ENCODE measurements at places on chromosomes 7 and 10.

- no peak for DNase-seq
These were observed 14.1 kb downstream of the ESYT2 start for GRCh38 chr7:158815083-158815799.

DNA sequence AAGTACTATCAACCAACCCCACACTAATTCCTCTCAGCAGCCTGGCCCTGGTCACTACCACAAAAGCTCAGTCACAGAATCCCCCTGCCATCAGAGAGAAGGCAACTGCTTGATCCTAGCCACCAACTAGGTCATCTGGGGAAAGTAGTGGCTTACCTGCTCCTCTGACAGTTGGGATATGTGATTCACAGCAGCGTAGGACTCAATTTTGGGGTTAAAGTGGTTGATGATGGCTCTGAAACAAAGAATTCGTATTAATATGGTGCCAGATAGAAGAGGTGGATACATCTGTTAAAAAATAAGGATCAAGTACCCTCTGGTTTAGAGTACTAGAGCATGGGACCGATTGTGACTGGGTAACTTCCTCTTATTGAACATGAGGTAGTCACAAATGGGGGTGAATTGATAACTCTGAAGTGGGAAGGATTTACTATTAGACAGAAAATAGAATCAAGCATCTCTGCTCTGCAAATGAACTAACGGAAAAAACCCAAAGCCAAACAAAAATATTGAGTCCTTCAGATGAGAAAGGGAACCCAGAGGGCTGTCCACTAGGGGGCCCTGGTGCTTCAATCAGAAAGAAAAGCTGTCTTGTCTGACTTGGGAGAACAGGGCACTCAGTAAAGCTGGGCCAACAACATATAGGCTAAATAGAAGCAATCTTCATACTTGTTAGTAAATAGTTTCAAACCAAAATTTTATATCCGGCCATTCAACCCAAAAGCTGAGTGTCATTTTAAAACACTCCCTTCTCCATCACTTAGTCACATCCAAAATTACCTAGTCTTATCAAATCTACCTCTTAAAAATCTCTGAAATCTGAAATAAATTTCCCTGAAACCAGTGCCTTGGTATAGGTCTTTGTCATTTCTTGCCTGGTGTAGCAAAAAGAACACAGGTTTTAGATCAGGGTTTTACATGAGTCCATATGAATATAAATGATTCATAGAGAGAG lies 45.9 kb upstream of the KCNIP2 start:
- peak; percentile 72 for DNase-seq

DNA sequence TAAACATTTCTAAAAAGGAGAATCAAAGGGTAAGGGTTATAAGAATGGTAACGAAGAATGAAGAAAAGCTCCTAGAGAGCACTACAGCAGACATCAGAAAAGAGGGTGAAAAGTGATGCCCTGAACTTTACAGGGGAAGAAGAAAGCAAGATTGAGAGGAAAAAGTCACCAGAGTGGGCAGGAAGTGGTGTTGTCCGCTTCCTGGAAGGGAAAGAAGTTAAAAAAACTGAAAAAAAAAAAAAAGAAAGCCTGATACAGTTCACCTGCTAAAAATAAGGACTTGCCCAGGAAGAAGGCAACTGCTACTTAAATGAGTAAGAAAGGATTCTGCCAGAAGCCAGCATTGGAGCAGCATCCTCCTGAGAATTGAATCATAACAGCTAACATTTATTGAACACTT lies 330.1 kb upstream of the PHF14 start:
- peak; percentile 21 for DNase-seq

DNA sequence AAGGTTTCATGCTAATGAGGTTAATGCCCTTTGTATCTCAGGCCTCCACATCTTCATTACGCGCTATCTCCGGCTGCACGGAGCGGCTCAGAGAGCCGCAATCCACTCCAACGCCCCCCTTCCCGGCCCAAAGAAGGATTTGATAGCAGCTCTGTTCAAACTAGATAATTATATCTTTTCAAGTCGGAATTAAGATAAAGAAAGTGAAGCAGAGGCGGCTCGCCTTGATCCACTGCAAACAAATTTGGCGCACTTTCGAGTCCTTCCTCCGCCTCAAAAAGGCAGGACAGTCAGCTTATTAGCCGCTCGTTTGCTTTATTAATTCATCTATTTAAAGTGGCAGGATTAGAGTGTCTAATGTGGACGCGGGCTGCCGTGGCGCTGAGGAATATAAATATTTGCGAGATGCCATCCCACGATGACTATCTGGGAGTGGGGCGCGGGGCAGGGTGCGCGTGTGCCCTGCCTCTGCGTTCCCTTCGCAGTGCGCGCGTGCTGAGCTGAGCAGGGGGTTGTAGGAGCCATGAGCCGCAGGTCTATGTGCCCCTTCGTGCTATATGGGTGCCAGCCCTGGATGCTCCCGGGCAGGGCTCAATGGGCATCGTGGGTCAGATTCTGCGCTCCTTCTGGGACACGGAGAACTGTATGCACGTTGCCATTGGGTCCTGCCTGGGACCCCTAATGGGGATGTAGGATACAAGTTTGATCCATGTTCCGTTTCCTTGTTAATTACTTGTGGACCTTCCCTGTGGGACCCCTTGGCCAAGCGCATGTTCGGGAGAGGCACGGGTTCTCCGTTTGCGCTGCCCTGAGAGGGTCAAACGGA lies 9.0 kb downstream of the EMX2 start:
- DNase-seq: no peak

DNA sequence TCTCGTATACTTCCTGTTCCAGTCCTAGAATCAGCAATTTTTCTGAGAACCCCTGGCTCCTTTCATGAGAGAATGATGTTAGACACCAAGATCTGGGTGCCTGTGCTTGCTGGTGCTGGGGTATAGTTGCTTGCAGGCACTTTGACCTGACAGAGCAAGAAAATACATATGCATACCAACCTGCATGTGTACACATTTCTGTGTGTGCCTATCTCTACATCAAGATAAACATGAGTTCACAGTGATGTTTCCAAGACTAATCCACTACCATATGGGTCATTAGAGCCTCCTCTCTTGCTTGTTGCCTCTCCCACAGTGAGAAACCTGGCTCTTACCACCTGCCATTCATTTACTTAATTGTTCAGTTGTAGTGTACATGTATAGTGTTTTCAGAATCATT lies 229.1 kb upstream of the IGFBP3 start:
- DNase-seq: no peak

DNA sequence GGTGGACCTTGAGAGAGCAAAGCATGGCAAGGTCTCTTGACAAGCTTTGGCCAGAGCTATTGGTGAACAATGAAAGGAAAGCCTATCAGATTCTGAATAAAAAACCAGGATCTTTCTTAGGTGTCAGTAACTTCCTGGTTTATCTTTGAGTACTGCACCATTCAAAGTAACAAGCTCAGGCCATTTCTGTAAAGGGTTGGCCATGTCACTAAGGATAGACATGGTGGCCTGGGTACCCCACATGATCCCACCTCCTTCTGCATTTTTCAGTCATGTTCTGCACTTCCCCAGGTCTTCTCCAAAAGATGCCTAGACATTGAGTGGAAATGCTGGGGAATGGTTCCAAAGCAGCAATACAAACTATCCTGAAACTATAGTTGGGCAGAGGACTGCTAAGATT lies 242.0 kb downstream of the ARHGAP12 start:
- no peak for DNase-seq

DNA sequence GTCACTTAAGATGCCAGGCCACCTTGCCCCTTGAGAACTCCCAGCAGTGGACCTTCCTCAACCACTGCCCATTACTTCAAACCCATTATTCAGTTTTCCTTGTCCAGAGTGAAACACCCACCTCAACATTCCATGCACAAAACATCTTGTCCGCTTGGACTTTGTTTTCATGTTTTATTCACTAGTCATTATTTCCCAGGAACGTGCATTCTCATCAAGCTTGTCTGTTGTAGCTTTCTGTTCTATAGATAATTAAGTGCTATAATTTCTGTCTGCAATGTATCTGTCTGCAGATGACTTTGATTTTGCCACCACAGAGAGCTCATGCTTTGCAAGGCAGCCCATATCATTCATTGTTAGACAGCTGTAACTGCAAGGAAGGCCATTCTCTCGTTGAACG lies 117.4 kb downstream of the RAB18 start:
- DNase-seq: no peak

DNA sequence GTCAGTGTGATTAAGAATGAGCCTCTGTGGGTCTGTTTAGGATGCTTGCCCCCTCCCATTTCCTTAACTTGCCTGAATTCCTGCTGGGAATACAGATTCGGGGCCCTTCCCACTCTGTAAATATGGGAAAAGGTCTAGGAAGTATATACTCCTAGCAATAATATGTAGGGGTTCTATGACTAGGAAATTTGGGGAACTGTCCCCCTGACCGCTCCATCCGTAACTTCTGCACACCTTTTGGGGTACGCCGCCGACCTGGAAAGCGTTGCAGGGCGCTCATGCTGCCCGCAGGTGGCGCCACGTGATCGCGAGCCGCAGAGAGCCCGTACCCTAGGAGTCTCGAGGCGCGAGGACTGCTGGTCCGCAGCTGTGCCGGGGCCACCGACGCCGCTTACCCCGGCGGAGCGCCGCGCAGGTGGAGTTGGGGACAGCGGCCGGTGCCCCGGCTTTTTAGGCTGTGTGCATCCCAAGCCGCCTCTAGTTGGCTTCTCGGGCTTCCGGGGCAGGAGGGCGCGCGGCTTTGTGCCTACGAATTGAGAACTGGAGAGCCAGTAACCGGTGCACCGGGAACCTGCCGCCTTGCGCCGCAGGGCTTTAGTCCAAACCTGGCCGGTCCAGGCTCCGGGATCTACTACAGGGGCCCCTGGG lies 656 bp upstream of the CNNM2 start:
- DNase-seq: peak; percentile 86

GRCh38 chr7:2670171-2670570 lies 17.8 kb upstream of the AMZ1 start:
- no peak for DNase-seq

GRCh38 chr10:30589441-30589840 lies 40.1 kb downstream of the LYZL2 start:
- no peak for DNase-seq

DNA sequence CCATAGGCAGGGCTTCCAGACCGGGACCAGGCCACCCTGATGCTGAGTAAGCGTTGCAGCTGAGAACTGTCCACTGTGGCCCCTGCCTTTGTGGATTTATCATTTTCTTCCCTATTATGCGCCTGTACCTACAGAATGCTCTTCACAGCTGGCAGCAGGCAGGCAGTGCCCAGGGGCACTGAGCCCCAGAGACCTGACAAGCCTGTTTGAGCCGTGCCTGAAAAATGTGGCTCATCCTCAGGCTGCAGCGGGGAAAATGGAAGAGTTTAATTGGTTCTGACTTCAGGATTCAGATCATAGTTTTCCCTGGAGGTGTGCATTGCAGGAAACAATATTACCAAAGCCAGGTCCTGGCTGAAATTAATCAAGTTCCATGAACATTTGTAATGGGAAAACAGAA lies 200.2 kb downstream of the ZNF438 start:
- no peak for DNase-seq

DNA sequence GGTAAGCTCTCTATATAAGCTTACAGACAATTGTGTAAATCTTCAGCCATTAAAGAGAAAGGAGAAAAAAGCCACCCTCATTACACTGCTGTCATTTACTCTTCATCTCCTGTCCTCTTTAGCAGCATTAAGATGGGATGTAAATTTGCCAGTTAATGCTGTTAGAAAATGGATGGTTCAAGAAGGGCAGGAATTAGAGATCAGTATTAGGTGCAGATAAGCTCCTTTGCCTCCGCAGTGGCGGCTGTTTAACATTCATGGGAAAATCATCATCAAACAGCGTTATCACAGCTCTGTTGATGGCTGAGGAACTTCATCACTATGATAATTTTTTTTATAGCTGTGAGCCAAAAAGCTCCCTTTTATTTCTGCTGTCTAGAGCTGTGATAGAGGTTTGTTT lies 61.8 kb upstream of the FAM204A start:
- no peak for DNase-seq

DNA sequence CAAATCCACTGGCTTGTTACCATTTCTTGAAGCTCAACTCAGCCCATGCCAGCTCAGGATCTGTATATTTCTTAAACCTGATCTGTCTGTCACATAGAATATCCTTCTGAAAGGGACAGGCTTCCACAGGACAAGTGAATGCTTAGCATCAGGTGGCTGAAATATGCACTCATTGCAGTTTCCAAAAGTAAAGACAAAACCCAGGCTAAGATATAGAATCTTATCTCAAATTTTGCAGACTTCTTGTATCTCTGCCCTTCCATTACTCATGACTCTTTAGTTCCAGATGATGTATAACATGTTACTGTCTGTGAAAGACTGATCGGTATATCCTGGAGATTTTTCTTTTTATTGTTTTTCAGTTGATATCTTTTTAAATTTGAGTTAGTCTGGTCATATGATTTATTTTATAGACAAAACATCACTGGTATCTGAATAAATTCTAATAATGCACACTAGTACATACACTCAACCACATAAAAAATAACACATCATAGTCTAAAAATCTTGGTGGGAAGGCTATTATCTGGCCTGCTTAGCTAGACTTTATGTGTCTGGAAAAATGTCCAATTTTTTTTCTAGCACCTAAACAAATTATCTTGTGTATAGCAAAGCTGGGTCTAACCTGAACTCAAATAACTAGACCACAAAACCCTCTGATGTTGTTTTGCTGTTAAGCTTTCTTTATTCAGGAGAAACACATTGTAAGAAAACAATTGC lies 182.6 kb downstream of the ADAM12 start:
- DNase-seq: no peak

- DNase-seq: no peak
These were observed 85.6 kb downstream of the CRTAC1 start for GRCh38 chr10:97944772-97945171.

DNA sequence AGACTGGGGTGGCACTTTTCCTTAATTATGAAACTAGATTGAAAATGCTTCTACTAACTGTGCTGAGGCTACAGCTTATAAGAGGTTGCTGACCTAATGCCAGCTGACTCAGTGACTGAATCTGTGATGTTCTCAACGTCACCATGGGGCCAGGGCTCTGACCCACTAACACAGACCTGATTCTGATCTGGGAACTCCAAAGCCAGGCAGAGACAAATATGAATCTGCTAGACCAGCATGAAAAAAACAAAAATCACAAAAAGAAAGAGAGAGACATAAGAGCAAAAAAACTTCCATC lies 16.1 kb downstream of the USP6NL start:
- DNase-seq: no peak

DNA sequence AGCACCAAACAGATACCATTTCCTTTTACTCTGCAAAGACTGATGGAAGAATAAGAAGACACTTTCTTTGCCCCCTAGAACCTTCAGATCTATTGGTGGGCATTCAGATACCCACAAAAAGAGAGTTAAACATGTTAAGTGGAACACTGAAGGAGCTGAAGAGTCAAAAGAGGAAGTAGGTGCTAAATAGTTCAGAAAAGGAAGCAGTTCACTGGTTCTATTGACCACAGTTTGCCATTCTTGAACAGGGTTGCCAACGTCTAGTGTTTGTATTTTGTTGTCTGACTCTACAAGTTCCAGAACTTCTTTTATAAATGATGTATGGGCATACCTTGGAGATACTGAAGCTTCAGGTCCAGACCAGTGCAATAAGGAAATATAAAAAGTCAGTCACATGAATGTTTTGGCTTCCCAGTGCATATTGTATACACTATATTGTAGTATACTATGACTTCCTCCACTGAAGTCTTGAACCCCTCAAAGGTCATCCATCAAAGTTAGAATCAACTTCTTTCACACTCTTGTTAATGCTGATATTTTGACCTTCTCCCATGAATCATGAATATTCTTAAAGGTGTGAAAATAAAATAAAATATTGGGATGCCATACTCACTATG lies 47.5 kb upstream of the AGR3 start:
- DNase-seq: no peak
